ENCODE measurements at places on chromosomes 3 and 15. TPM values are rescaled to one million over a fixed set of nuclear protein-coding genes. Genes with fewer than 3 reads are reported as not detected.

ACAN gene
- polyA plus RNA-seq = 4.5 TPM

GOLGA6A gene
- polyA plus RNA-seq = 0.08 TPM

LRRC3B gene
- polyA plus RNA-seq = 14.1 TPM

SLC24A5 gene
- polyA plus RNA-seq = 0.14 TPM

MORC1 gene
- polyA plus RNA-seq = not detected

SERPINI2 gene
- 0.36 TPM for polyA plus RNA-seq

All from hindlimb muscle (tissue), 1 donor.